ENCODE measurements at places on chromosomes 12 and 14.

- DNase-seq = no peak
Measured at GRCh38 chr12:109998241-109998903, 858 bp upstream of the ANKRD13A start.

GRCh38 chr12:52828591-52829021, 5.5 kb downstream of the KRT79 start:
- DNase-seq = no peak

DNA sequence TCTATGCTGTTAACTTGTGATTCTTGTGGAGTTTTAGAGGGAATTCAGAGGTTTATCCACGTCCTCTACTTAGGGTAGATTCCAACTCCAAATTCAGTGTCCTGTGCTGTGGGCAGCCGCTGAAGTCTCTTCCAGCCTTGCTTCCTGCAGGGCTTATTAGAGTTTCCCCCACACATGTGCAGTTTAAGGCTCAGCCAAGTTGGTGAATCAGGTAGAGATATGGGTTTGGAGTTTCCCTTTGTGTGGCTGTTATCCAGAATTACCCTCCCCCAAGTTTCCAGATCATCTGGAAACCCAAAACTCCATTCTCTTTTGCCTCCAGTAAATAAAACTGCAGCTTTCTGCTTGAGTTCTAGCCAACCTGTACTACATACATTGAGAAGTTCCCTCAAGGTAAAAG, 853.7 kb downstream of the GALC start:
- no peak for DNase-seq

GRCh38 chr12:54044425-54045103, 9.1 kb upstream of the HOXC4 start:
- DNase-seq = no peak

DNA sequence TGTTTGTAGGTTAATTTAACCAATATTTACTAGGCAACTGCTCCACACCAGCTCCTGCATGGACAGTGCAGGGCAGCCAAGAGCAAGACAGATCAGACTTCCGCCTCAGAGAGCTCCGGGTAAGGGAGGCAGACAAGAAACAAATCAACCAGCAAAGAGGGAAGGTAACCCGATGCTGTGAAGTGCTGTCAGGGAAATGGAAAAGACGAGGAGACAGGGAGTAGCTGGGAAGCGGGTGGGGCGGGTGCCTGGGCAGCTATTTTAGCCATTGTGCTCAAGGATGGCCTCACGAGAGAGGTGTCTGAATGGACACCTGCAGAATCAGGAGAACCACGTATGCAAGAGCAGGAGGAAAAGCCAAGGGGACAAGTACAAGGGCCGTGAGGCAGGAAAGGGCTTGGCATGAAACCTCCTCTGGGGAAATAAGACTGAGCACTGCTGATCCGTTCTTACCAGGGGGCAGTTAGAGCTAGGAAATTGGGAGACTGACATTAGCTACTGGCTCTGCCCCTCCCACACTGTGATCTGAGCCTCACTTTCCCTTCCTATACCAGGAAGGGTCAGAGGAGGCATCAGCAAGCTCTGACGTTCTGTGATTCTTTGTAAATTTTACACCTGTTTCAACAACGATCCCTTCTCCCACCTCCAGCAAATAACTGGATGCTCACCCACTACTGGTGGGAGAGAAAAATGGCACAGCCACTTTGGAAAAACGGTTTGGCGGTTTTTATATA, 6.5 kb upstream of the TMEM119 start:
- DNase-seq = no peak

DNA sequence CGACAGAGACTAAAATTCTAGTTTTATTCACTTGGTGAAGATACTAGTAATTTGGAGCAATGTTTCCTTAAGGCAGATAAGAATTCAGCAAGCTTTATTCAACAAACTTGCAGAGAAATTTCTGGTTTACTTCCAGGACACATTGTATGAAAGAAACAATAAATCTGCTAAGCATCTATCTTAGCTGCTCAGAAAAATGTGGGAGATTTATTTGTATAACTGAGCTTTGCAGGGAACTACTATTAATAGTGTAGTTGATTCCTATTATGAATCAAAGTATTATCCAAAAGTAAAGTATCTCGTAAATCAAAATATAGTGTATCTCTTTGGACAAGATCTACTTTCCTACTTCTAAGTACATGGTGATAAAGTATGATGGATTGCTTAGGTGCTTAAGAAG, 239.4 kb upstream of the TMTC1 start:
- no peak for DNase-seq

GRCh38 chr12:64995816-64996215, 125.3 kb downstream of the WIF1 start:
- DNase-seq = no peak

DNA sequence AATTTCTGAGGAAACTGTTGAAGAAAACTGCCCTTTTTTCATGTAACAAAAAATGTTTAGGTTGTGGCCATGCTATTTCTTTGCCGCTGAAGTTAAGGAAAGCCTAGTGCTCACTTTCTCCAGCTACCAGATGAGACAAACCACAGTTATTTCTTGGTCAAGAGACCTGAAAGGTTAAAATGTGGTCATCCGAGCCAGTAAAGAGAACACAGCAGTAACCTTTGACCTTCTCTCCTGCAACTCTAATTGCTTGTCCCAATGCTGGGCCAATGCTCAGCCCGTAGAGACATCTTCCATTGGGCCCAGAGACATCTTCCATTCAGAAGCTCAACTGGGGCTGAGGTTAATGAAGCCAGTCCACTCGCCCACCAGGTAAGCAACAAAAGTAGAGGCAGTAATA, 109.8 kb upstream of the CPSF6 start:
- DNase-seq = no peak

- no peak for DNase-seq
Measured at GRCh38 chr14:69768873-69769272, 1.9 kb downstream of the SRSF5 start.

- DNase-seq = no peak
Measured at GRCh38 chr12:60494244-60494643, 898.4 kb downstream of the SLC16A7 start.

- no peak for DNase-seq
Measured at GRCh38 chr12:51098611-51099010, 15.2 kb upstream of the CSRNP2 start.

DNA sequence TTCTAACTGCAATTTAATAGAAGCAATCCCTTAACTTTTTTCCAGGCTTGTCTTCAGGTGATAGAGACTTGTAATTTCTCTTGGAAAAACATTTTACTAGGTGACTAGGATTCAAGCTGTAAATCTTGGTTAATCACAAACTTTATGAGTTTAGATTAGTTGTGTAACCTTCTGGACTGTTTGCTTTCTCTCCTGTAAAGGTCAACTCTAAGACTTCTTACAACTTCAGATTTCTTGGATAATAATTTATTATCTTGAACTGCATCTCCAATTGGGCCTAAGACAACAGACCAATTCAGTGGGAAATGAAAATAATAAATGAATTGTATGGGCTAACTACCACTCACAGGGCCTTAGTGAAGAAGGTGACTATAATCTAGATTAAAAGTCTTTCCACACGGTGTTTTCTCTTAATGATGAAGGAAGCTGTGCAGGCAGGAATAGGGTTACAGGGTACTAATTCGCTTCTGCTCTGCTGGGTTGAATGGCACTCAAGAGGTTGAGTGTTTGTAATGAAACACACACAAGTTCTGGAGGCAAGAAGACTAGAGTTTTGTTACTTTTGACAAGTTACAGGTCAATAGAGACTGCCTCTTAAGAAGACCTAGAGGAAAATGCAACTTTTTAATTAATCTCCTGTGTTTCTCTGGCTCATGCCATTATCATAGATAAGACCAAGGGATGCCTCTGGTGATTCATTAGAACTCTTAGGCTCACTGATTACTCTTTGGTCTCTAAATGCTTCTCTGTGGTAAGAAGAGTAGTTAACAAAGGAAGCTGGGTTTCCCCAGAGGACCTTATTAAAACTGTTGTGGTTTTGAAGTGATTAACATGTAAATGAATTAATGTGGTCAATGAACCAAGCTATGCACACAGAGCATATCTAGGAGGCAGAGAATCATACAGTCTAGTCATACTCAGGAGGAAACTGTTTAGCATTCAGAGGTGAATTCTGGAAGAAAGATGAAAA, 30.0 kb upstream of the OR4E1 start:
- DNase-seq = no peak

DNA sequence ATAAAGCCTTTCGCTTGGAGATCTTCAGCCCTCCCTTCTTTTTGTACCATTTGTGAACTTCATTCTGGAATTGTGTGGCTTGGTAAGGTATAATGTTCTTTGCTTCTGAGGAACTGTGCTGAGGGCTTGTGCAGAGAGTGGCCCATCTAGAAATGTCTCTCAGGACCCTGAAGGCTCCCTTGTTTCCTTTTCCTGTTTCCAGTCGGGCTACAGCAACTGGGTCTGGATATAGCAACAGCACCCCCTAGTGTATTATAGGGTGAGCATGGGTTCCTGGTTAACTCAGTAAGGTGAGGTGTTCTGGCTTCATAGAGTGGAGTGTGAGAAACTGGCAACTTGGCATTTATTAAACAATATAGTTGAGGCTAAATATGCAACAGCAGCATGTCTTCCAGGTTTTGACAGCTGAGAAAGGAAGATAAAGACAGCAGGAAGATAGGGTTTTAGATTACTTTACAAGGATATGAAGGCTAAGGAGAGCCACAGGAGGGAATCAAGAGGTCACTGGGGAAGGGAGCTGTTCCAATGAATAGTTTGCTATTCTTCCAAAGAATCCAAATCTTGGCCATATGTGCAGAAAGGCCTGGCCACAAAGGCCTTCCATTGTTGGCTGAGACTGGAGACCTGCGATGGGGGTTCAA, 49.1 kb upstream of the RNU6-8 start:
- no peak for DNase-seq

DNA sequence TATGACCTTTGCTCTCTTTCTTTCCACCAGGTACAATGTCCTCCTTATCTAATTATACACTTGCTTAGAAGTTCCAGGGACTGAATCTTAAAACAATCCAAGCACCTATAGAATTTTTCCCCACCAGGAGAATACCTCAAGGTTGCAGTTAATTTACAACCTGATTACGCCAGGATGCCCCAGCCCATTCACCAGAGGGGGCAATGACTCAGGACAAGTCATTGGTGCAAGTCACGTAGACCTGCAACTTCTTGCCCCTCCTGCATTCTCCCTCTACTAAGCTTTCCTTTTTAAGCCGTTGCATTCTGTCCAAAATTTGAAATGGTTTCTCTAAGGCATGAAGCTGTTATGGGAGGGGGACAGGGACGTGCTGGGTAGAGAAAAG, 111.1 kb upstream of the SCAF11 start:
- no peak for DNase-seq

DNA sequence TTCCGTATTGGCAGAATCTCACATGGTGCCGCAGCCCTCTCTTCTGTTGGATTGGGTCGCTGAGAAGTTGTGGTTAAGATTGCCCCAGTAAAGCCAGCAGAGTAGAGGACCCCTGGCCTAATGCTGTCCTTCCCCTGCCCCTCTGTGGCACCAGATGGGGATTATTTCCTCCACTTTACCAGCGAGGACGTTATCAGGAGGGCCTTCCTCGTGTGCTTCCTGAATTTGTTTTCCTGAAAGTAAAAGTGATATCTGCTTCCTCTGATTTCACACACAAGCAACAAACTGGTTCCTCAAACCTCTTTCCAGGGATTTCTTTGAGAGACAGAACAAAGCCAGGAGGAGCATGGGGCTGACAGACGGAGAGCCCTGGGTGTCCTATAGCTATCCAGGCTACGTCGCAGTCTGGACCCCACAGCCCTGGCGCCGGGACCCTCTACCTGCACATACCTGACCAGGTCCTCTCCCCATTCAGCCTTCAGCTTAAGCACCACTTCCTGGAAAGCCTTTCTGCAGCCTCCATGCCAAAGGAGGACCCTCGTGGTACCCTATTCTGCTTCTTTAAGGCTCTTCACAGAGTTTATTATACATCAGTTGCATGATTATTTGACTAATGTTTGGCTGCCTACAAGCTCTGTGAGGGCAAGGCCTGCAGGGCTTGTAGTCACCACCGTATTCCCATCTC, 314.8 kb upstream of the FKBP4 start:
- DNase-seq = no peak

GRCh38 chr12:121196902-121197301, 13.0 kb upstream of the P2RX4 start:
- no peak for DNase-seq

GRCh38 chr12:132079200-132079599, 64.9 kb downstream of the DDX51 start:
- DNase-seq = no peak

- DNase-seq = no peak
Measured at GRCh38 chr12:29710104-29710503, 73.6 kb downstream of the TMTC1 start.

DNA sequence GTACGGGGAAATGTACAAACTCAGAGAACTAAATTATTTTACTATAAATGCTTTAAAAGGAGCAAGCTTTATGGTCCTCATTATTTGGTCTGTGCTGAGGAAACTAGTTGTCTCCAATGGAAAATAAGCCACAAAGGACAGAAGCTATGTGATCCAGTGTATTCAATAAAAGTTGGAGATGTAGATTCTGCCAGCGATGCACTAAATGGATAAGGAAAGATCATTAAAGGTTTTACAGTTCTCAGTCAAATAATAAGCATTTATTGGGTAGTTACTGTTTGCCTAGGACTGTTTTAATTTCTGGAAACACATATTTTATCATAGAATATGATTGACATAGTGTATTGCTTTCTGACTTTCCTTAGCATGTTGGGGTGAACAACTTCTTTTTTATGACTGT, 458.9 kb upstream of the STXBP6 start:
- no peak for DNase-seq

DNA sequence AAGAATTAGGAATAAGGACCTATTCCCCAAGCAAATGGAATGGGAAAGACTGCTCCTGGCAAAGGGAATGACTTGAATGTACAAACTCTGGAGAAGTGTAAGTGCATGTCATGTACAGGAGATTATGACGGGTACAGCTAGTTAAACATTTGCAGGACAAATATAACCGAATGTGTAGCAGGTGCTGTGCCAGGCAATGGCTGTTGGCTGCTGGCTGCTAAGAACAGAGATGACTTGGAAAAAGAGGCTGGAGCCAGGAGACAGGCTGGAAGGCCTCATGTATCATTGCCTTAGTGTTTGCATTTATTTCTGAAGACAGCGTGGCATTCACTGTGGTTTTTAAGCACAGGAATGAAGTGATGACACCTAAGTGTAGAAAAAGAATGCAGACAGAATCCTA, 136.8 kb downstream of the TTC8 start:
- no peak for DNase-seq

GRCh38 chr14:38410442-38410841, 154.5 kb upstream of the CLEC14A start:
- DNase-seq = no peak

DNA sequence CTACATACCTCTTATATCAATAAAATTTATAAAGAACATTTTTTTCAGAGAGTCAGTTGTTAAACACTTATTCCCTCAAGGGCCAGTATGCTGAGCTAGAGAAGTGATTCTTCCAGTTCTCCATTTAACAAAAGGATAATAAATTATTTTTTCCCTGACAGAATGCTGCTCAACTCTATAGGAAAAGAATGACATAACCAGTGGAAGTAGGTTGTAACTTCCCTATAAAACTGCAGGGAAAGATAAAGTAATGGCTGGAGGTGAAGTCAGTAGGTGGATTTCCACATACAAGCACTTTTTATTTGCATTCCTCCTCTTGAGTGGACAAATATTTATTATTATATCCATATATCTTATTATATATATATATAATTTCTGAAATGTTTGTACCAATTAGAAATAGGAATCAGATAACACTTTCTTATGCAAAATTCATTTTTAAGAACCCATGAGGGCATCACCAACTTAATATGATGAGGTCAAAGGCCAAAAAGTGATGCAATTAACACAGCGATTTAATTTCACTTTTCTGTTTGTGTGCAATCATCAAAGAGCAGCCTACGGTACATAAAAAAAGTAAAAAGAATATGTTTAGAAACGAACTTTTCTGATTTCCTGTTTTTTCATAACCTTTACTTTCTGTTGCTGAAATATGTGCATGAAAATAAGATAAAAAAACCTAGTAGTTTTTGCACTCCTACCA, 175.3 kb downstream of the PRKD1 start:
- DNase-seq = no peak
